ACHN (cell line): ENCODE measurements at places on chromosomes 7 and 10.

DNA sequence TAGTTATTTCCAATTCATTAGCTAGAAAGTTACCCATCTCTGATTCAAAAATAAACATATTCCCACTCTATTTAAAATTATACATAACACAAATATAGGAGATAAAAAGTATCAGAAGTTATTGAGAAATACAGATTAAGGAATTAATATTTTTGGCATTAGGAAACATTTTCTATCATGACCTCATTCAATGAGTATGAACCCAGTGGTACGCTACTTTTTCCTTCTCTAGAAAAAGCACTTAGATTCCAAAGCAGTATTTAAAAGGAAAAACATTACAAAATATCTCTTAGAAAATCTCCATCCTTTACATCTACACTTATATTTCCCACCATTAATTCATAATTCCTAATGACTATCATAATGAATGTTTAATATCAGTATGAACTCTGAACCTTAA lies 240.6 kb upstream of the GNAI1 start:
- DNase-seq = no peak

DNA sequence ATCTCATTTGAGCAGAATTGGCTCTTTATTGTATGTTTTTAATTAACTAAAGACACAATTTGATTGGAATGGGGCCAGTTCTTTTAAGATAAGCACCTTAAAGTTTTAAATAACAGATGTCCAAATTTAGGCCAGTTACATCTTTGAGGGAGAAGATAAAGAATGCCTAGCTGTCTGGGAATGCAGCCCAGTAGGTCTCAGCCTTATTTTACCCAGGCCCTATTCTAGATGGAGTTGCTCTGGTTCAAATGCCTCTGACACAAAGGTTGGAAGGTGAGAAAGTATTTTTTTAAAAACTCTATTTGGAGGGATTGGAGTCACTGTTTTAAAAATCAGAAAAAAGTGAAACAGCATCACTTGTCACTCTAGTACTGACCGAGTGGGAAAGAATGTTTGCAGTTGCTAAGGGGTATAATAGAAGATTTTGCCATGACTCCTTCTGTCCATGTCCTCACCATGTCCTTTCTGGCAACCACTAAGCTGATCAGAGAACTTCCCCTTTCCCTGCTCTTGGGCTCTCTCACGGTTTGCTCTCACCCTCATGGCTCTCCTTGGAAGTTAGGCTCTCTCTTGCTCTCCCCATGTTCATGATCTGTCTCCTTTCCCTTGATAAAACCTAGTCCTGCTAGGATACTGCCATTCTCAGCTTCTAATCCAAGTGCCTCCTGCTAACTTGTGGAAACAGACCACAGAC lies 238.2 kb upstream of the AGK start:
- DNase-seq = no peak

GRCh38 chr7:76064208-76064970 lies 16.5 kb downstream of the MDH2 start:
- DNase-seq = no peak

GRCh38 chr7:99791021-99791420 lies 7.0 kb upstream of the CYP3A4 start:
- DNase-seq = peak; percentile 92

GRCh38 chr10:6543431-6544005 lies 36.6 kb downstream of the PRKCQ start:
- DNase-seq = no peak
